ENCODE measurements at places on chromosomes 5 and 9. TPM values are rescaled to one million over a fixed set of nuclear protein-coding genes. Genes with fewer than 3 reads are reported as not detected.

The MELK gene
- total RNA-seq, result 26.2 TPM

The PAX5 gene
- not detected for total RNA-seq

The ANKRD55 gene
- not detected for total RNA-seq

The CYLC2 gene
- not detected for total RNA-seq

The CD274 gene
- 2.4 TPM for total RNA-seq

The STC2 gene
- 251 TPM for total RNA-seq
